ENCODE measurements at places on chromosomes 6 and 20. TPM values are rescaled to one million over a fixed set of nuclear protein-coding genes. Genes with fewer than 3 reads are reported as not detected.

The FRS3 gene
- total RNA-seq = 2.6 TPM

The MGME1 gene
- 6.5 TPM for total RNA-seq

- no peaks in the 10 kb centered on the region for H3K27me3 ChIP-seq
- H3K4me3 ChIP-seq = no peak overlapping the region
- no peak overlapping the region for H3K27ac ChIP-seq
- DNase-seq = no peak
- H3K4me1 ChIP-seq = peaks cover 42% of the 10 kb centered on the region
These were observed 7.6 kb downstream of the WRNIP1 start for GRCh38 chr6:2772840-2773239.

GRCh38 chr20:57904314-57905105 lies 194.7 kb upstream of the PMEPA1 start:
- no peaks in the 10 kb centered on the region for H3K27me3 ChIP-seq
- no peaks in the 10 kb centered on the region for H3K36me3 ChIP-seq
- H3K4me3 ChIP-seq = no peak overlapping the region
- H3K27ac ChIP-seq = no peak overlapping the region

- H3K36me3 ChIP-seq = no peaks in the 10 kb centered on the region
- H3K4me1 ChIP-seq = peaks cover 5% of the 10 kb centered on the region
- no peaks in the 10 kb centered on the region for H3K27me3 ChIP-seq
- no peak overlapping the region for H3K4me3 ChIP-seq
- H3K27ac ChIP-seq = no peak overlapping the region
- no peak for DNase-seq
These were observed 66.8 kb downstream of the TBC1D7 start for GRCh38 chr6:13261464-13261994.

GRCh38 chr20:39311851-39312506 lies 349.8 kb downstream of the DHX35 start:
- H3K4me1 ChIP-seq = no peaks in the 10 kb centered on the region
- no peaks in the 10 kb centered on the region for H3K36me3 ChIP-seq
- DNase-seq = no peak

DNA sequence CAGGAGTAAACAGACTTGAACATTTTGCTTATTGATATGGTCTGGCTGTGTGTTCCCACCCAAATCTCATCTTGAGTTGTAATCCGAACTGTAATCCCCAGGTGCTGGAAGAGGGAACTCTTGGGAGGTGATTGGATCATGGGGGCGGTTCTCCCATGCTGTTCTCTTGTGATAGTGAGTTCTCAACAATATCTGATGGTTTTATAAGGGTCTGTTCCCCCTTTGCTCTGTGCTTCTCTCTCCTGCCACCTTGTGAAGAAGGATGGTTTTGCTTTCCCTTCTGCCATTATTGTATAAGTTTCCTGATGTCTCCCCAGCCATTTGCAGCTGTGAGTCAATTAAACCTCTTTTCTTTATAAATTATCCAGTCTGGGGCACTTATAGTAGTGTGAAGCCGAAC lies 40.0 kb downstream of the MYLIP start:
- no peak for DNase-seq
- no peaks in the 10 kb centered on the region for H3K36me3 ChIP-seq
- no peaks in the 10 kb centered on the region for H3K27me3 ChIP-seq
- H3K4me3 ChIP-seq = no peak overlapping the region
- H3K27ac ChIP-seq = no peak overlapping the region

DNA sequence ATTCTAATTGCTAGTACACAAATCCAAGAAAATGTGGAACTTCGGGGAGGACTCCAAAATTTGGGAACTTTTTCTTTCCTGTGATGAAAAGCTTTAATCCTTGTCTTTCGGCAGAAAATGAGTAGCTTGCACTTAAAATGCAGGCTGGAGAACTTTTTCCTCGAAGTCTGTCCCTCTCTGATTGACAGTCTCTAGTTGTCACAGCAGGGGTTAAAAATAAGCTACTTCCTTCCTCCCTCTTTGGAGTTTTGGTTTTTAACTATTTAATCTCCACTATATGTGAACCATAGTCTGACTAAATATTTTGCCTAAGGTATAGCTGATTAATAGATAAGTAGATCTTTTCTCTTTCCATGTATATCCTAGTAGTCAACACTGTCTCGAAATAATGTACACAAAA lies 66.8 kb upstream of the MBOAT1 start:
- no peak for DNase-seq
- no peaks in the 10 kb centered on the region for H3K27me3 ChIP-seq
- H3K4me1 ChIP-seq = no peaks in the 10 kb centered on the region
- H3K36me3 ChIP-seq = no peaks in the 10 kb centered on the region
- H3K27ac ChIP-seq = no peak overlapping the region

All from body of pancreas (tissue), 4 donors.